ENCODE measurements at places on chromosomes 5 and 9.

GRCh38 chr9:19769213-19769612 is 19.6 kb downstream of the SLC24A2 start:
- no peak for DNase-seq

DNA sequence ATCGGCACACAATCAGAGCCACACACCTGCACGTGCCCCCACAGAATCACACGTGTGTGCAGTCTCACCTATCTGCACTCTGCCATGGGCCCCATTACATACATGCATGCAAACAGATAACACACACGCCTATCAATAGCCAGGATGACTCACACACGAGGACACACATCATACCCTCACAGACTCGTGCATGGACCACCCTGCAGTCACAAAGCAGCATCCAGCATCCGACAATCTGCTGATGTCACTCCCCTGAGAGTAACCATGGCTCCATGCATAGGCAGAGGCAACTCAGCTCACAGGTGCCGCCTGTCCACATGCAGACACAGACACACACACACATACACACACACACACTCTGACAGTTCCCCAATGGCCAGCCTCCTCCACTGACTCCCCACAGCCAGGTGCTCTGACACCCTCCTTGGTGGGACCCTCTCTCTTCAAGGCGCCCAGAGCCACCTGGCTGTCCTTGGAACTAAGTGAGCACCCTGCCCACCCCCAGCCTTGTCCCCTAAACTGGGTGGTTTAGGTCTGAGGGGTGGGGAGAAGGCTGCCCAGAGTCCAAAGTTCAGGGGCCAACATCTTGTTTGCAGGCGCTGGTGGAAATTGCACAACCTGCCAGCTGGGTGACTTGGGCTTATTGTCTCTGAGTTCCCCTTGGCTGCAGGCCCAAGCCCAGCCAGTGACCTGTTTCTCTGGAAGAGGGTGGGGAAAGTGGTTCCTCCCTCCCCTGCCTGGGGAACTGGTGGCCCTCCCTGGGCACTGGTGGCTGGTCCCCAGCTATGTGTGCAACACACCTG is 34.6 kb upstream of the NEK6 start:
- no peak for DNase-seq

DNA sequence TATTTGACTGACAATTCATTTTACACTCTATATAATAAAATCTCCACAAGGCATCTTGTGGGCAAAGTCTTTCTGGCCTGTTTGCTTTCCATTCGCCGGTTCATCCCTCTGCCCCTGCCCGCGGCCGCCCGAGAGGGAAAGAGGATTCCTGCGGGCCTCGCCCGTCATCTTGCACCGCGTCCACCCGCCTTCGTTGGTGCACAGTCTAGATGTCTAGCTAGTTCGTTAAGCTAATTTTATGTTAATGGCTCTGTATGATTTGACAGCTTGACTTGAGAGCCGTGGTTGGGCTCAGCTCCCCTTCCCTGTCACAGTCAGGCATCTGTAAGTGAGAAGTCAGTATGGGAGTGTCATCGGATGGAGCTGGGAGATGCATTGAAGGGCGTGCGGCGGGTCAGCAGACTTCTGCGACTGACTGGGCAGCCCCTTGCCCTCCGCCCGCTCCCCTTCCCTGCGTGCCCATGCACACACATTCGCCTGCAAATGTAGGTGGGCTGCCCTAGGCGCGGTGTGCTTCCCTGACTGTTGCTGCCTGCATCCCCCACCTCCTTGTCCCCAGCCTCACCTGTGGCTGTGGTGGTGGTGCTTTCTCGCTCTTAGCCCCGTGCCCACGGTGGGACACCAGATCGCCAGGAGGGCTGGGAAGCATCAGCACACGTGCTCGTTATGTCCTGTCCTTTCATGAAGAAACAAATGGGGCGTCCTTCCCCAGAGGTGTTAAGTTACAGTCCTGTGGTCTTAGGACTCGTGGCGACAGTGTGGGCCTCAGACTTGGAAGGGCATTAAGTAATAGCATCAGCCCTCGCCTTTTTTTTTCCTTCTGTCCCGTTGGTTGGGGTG is 25.9 kb upstream of the PRDM12 start:
- no peak for DNase-seq

DNA sequence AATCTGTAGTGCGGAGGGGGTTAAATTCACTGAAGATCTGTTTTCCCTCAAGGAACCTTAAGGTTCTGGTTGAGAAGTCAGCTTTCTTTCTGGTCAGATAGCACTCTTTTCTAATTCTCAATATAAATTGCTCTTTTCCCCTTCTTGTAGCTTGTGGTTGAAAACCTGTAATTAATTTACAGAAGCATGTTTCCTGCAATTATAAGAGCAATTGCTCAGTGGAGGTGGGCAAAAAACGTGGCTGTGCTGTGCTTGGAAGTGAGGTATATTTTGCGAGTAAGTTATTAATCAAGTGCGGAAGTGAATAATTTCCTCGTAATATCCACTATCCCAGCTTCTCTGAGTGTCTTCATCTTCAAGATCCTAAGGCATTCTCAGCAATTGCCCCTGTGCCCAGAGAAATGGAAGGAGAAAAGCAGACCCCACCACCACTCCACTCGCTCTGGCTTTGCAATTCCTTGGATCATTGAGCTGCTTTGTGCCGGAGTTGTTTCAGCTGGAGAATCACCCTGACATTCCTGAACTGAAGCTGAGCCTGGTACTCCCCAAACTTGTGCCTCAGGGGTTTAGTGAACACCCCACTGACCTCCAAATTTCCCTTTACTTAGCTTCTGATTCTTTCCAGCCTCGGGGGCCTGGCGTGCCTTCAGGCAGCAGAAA is 140.6 kb downstream of the LRRC70 start:
- DNase-seq, result no peak

- no peak for DNase-seq
Observed at GRCh38 chr5:178572617-178573016, 17.6 kb downstream of the COL23A1 start.

DNA sequence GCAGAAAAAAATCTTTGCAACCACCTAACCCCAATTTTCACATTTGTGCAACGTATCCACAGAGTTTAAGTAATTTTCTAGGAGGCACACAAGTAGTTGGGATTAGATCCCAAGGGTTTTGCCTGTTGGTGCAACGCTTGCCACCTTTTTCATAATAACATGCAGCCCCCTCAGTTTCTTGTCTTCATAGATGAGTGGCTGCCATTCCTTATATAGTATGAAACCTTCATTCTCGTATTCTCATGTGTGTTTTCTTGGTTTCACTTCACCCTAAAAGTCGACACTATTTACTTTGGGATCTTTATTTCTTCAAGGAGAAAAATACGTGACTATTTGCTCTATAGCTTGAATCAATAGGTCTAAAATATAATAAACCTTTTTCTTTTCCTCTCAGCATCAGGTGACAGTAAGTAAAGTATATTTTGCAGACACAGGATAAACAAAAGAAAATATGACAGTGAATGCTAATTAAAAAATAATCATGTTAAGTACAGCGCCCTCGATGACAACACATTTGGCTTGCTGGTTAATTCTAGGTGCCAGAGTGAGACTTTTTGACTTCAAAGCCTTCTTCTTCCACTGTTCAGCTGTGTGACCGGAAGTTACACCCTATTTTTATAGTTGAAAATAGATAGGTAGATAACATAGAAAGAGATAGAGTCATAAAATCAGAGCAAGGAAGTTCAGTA is 342.8 kb upstream of the CCNG1 start:
- DNase-seq, result no peak

DNA sequence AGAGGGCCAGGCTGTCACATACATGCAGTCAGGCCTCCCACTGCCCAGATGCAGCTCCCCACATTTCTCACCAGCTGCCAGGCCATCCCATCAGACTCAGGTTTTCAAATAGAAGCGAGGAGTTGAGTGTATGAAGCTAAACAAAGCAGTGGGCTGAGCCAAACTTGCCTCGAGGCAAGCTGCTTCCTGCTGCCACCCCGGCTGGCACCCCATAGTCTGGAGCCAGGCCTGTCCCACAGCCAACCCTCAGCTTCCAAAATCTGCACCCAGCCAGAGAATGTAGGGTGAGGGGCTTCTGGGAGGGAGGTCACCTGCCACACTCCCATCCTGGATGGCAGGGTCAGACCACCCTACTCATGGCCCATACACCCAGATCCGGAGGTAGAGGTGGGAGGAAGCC is 22.3 kb upstream of the ALDH1B1 start:
- DNase-seq, result no peak

DNA sequence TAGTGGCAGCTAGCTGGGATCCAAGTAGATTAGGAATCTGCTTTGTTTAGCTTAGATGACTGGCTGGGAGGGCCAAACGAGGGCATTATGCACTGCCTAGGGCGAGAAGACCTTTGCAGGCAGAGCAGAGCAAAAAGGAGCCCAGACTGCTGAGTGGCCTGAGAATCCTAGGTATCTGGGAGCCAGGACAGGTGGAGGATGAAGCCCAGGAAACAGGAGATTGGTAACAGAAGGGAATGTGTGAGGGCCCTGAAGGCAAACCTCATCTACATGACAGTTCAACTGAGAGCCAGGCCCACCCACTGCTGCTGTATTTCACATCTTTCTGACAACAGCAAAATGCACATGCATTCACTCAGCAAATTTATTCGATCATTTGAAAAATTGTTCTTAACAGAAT is 192.3 kb downstream of the DTWD2 start:
- DNase-seq, result no peak

DNA sequence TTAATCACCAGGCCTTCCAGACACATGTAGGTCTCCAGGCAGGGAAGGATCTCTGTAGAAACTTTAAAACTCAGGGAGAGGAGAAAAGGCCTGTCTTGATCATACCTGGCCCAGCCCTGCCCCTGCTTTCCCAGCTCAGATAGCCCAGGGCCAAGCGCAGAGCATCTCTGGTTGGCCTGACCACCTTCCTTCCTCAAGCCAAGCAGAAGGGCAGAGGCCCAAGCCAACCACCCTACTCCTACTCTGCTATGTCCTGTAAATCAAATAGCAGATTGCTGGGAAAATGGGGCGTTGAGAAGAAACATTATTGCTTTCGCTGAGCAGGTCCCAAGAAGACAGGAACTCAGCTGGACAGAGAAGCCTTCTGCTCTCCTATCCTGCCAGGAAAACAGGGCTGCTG is 14.3 kb downstream of the ENHO start:
- DNase-seq, result no peak

- no peak for DNase-seq
Observed at GRCh38 chr9:115008536-115009270, 78.3 kb upstream of the TNFSF8 start.

Data from stimulated activated CD8-positive, alpha-beta memory T cell treated with anti-CD3 and anti-CD28 coated beads, Interleukin-4, amount 100 ng/mL, for 4 hours (primary cell).